ENCODE measurements at places on chromosomes 5 and 9.

DNA sequence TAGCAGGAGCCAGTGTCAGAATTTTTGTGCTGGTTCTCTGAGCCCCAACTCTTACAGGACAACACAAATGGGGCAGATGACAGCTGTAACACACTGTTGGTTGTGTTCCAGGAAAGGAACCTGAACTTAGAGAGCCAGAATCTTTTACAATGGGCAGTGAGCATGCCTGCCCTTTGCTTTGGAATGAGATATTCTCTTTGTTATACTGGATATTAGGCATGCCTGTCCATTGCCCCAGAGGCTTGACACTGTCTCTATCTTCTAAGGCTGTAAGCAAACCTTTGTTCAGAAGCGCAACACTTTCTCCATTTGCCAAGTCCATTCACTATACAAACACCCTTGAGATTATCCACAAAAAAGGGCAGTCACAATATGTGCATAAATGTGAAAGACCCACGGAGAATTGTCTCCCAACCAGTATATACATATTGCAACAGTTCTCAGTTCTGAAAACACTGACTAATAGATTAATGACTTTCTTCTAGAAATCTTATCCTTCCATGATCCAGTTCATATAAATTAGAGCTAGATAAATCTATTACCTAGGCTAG lies 26.3 kb upstream of the CEP120 start:
- no peak for DNase-seq

GRCh38 chr9:136416427-136416826 lies 6.0 kb downstream of the PMPCA start:
- DNase-seq: no peak

GRCh38 chr9:95732802-95733688 lies 142.4 kb upstream of the ERCC6L2 start:
- DNase-seq: no peak

DNA sequence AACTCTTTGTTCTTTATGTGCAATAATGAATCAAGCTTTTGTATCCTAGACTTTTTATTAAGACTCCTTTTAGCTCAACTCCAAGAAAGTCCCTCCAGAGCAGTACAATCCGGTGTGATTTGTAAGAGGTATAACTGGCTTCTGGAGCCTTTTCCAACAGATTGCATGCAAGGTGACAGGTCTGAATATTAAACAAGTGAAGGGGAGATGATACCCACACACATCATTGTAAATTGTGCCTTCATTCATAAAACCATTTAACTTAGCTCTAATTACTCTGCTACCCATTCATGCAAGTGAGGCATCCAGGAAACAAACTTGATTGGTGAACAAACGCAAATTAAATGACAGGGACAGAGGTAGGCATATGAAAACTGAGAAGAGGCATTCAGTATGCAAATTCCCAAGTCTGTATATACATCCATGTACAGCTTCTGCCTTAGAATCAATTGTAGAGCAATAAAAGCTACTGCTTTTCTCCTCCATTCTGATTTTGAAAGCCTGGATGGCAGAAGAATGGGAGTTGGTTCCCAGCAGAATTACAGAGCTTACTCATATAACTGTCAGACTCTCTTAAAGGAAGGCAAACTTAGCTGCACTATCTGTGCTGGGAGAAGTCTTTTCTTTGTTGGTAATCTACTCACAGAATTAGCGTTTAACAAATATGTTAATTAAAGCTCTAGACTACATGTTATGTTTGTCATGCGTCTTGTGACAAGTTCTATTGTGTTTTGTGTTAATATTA lies 261.0 kb upstream of the CDH6 start:
- no peak for DNase-seq
